ENCODE measurements at places on chromosomes 3 and 15.

GRCh38 chr3:25723802-25724201 lies 59.1 kb upstream of the TOP2B start:
- no peak for DNase-seq

GRCh38 chr15:48592221-48592731 lies 53.2 kb downstream of the FBN1 start:
- DNase-seq, result no peak

DNA sequence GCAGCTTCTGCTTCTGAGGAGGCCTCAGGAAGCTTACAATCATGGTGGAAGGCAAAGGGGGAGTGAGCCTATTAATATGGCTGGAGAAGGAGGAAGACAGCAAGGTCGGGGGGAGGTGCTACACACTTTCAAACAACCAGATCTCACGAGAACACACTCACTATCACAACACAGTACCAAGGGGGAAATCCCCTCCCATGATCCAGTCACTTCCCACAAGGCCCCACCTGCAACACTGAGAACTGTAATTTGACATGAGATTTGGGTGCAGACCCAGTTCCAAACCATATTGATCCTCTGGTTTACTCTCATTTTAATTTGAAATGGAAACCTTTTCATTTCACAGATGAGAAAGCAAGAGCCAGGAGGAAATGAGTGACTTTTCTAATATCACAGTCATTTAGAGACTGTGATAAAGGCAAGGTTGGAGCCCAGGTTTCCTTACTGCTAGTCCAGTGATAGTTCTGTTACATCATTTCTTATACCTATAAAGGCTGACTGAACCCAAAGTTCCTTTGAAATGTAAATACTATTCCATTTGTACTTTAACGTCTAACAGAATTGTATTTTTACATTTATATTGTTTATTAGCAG lies 105.8 kb upstream of the GAP43 start:
- no peak for DNase-seq

- DNase-seq, result no peak
These were observed 19.3 kb downstream of the MINAR1 start for GRCh38 chr15:79451361-79451999.

GRCh38 chr15:74408815-74409214 lies 24.9 kb downstream of the SEMA7A start:
- DNase-seq, result no peak

DNA sequence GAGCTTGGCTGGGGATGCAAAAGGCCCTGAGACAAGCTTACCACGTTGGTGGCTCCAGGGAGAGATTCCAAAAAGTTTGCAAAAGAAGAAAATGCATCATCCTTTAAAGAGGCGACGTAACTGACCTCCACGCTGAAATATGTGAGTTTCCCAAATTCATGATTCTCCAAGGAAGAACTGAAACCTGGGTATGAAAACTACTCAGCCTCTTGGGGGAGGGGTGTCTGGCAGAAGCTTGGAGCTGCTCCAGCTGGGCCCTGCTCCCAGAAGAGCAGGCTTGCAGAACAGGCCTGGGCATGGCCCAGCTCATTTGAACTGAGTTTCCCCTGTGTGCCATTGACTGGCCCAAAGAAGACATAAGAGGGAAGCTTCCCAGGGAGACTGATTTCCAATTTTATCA lies 20.5 kb downstream of the CPN2 start:
- no peak for DNase-seq

DNA sequence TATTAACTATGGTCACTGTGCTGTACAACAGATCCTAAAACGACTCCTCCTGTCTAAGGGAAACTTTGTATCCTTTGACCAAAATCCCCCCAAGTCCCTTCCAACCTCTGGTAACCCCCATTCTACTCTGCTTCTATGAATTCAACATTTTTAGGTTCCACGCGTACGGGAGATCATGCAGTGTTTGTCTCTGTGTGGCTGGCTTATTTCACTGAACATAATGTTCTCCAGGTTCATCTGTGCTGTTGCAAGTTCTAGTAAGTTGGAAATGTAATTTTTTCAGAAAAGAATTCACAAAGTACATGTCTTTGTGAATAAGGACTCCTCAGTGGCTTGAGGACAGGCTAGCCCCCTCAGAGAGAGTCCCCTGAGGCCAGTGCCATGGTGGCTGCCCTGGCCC lies 66.1 kb downstream of the ATP10A start:
- no peak for DNase-seq

DNA sequence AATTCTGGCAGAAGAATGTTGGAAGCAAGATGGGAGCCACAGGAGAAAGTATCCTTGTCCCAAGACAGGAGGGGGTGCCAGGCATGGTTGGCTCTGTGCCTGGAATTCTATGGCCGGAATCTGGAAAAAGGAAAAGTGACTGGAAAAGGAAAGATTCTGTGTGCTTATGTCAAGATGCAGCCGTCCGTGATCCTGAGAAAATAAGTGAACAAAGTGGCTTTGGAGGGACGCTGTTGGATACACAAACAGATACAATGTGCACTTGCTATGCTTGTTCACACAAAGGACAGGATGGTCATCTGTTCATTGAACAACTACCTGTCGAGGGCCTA lies 28.5 kb upstream of the MUC20 start:
- DNase-seq, result no peak

Measured in stimulated activated CD4-positive, alpha-beta T cell treated with anti-CD3 and anti-CD28 coated beads, Interleukin-4, amount 100 ng/mL, for 48 hours (primary cell).